ENCODE measurements at places on chromosomes 3 and 15.

- no peak for DNase-seq
Observed at GRCh38 chr15:69132430-69132829, 28.0 kb upstream of the GLCE start.

- DNase-seq, result no peak
Observed at GRCh38 chr15:100735129-100736053, 133.0 kb downstream of the ASB7 start.

GRCh38 chr15:21261396-21261964 is 178.8 kb downstream of the POTEB3 start:
- no peak for DNase-seq

DNA sequence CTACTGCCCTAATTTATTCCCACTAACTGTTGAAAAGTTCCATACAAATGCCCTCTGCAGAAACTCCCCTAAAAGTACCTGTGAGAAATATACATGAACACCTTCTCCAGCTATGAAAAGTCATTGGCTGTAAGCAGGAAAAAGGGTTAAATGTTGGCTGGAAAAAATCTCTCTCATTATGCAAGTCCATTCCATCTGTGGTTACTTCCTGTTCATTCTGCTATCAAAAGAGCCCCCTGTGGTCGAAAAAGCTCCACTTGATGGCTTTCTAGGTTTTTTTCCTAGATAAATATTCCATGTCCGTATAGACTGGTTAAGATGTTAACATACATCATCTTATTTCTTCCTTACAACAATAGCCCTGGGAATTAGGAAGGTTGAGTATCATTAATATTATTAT is 56.2 kb upstream of the AKAP13 start:
- DNase-seq, result no peak

GRCh38 chr3:133440652-133441051 is 40.8 kb downstream of the BFSP2 start:
- DNase-seq, result no peak

GRCh38 chr3:39960515-39961191 is 151.2 kb downstream of the MYRIP start:
- DNase-seq, result no peak

DNA sequence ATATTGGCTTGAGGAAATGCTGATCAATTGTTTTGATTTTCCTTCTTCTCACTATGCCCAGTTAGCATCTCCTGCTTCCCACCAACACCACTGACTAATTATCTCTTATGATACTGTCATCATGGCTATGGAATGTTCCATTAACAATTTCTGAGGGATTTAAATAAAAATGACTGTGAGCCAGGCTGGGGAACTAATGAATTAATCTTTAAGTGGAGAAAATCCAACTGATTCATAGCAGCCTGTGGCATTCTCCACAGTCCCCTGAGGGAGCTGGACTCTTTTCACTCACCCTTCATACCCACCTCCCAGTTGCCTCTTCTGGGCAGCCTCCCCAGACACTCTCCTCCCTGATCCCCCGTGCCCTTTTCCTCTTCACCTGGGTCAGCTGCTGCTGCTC is 353.6 kb downstream of the CLSTN2 start:
- no peak for DNase-seq

DNA sequence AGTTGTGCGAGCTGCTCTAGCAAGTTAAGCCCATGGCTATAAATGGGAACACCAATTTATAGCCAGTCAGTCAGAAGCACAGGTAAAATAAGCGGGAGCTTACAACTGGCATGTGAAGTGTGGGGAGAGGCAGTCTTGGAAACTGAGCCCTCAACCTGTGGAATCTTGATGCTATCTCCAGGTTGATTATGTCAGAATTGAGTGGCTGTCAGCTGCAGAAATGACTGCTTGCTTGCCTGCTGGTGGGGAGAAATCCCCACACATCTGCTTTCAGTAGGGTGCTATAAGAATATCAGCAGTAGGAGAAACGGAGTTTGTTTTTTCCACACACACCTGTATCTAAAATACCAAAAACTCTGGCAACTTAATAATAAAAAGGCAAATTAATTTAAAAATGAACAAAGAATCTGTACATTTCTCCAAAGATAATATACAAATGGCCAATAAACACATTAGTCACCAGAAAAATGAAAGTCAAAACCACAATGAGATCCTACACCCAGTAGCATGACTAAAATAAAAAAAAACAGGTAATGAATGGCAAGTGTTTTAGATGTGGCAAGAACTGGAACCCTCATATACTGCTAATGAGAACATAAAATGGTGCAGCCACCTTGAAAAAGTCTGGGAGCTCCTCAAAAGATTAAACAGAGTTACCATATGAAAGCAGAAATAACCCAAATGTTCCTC is 26.0 kb upstream of the MAP4 start:
- no peak for DNase-seq

DNA sequence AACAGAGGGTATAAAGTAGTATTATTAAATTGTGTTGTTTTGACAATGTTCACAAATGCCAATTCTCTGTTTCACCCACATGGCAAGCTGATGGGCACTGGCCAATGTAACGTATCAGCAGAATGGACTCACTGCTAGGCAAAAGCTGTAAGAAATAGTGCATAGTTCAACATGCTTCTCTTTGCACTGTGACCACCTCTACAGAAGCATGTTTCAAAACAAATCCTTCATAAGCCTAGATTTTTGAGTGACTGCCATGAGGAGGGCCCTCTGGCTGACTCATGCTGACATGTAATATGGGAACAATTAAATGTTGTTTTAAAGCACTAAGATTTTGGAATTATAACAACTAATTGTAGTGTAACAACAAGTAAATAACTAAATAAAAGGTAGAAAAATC is 3.2 kb downstream of the GBE1 start:
- no peak for DNase-seq

GRCh38 chr3:13152826-13153710 is 79.8 kb upstream of the IQSEC1 start:
- DNase-seq, result no peak

DNA sequence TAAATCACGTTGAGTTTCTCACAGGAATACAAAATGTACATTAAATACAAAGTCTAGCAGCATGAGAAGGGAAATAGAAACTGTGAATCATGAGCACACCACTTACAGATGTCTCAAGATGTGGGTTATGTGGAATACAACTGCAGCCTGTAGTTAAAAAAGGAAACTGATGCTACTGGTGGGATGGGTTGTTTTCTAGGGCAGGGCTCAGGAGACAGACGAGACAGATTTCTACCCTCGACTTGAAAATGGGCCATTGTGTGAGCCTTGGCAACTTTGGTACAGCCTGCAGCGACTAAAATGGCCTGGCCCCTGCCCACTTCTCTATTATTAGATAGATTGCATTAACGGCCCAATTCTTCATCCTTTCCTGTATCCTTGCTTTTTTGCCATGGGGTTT is 293.1 kb downstream of the SUCLG2 start:
- DNase-seq, result no peak

DNA sequence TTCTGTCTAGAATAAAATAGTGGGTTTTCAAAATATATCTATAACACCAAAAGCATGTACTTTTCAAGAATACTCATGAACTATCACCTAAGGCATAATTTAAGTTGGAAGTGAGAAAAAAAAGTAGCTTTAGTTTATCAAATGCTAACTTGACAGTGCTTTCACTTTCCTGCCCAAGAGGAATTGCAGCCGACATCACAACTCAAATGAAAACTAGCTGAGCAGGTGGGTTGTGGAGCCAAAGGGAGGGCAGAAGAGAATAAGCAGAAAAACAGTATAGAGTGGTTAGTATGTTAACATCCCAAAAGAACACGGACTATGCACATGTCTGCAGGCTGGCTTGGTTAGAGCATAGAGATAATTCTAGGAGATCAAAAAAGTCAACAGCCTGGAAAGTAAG is 120.9 kb downstream of the NEDD4 start:
- DNase-seq, result no peak

DNA sequence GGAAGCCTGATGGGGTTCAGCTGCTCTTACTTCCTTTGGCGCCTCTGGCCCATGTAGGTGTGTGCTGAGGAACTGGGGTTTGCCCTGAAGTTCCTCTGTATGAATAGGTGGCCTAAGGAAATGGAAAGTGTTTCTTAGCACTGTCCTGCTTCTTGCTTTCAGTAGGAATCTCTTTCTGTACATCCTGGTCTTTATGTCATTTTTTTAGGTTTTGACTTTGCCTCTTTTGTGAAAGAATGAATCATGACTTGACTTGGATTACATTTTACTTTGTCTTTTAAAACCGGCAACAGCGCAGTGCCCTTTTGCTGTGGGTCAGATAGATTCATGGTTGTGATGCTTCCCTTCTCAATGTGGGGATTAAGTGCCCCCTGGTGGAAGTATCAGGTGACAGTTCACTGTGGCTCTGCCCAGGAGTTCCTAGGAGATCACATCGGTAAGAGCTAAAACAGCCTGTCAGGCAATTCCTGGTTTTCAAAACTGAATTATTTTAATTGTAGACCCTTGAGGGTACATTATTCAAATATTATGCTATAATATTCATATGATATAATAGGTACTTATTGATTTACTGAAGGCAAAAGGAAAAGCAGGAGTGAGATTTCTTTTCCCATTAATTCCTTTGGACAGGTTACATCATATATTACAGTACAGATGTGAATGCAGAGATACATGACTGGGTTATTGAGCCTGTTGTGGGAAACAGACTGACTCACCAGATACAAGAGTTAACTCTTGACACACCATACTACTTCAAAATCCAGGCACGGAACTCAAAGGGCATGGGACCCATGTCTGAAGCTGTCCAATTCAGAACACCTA is 95.4 kb downstream of the HCN4 start:
- DNase-seq, result peak; percentile 14

DNA sequence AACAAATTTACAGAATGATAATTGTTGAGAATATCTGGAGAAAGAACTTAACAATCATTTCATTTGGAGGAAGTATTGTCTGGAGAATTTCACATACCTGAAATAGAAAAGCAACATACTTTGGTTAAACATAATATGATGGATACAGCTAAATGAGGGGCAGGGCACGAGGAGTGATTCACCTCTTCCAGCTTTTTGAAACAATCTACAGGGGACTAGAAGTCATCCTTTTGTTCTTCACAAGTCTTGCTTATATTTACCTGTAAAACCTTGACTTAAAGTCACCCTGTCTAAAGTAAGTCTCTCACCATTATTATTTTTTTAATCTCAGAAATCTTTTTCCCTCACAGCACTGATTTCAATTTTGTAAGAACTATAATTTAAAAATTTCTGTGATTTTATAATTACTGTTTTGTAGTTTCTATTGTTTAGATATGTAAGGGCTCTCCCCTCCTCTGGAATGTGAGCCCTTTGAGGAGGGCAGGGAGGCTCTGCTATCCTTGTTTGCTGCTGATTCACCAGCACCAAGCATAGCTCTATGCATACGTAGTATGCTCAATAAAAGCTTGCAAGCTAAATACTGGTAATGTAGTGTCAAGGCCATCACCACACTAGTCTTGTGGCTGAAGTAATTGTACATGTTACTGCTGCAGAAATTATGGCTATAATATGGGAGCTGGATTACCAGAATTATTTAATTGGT is 193.9 kb upstream of the THRB start:
- DNase-seq, result no peak

DNA sequence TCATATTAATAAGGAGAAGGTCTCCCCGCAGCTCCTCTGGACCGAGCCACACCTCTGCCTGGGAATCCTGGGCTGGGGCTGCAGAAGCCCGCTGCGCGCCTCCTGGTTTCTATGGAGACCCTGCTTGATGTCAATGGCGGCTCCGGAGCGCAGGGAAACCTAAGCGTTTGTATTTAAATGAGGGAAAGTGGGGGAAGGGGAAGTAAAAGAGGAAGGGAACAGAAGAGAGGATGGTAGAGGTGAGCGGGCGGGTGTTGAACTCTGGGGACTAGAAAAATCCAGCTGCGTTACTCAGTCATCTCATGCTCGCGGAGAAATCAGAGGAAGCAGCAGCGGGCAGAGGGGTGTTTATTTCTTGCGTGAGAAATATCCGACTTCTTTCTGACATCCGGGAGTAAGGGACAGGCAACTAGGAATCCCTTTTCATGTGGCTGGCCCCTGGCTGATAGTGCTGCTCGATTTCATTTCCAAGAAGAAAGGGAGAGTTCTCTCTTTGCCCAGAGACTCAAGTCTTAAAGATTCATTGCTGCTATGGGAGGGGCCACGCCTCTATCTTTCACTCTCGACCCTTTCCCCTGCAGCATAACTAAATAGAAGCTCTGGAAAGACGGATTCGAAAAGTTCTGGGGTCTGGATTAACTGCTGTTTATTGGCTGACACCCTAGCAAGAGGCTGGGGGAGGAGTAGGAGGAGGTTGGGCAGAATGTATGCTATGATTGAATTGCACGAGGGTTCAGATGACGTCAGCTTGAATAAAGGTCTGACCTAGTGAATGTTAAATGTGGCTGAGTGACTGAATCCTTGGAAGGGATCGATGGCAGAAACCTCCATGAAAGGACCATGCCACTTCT is 110.5 kb upstream of the GAP43 start:
- peak; percentile 25 for DNase-seq

GRCh38 chr3:108623504-108623903 is 34.0 kb downstream of the DZIP3 start:
- no peak for DNase-seq

- DNase-seq, result no peak
Observed at GRCh38 chr15:42576776-42577175, 1.4 kb downstream of the STARD9 start.

Data from NCI-H526 treated with DMSO at 0.1 percent for 48 hours (cell line).